ENCODE measurements at places on chromosomes 7 and 10. TPM values are rescaled to one million over a fixed set of nuclear protein-coding genes. Genes with fewer than 3 reads are reported as not detected.

The ANLN gene
- total RNA-seq: 3.4 TPM

The ICA1 gene
- total RNA-seq: 37.1 TPM

The GPR26 gene
- total RNA-seq: not detected

The SYT15 gene
- total RNA-seq: 2.7 TPM

The MSS51 gene
- total RNA-seq: 1.8 TPM

The MYL10 gene
- not detected for total RNA-seq

The ITGA8 gene
- 1.1 TPM for total RNA-seq

The FHIP2A gene
- 22.6 TPM for total RNA-seq

The MBL2 gene
- not detected for total RNA-seq

The CCDC172 gene
- total RNA-seq: not detected

The IGFBP1 gene
- total RNA-seq: not detected

The MACROH2A2 gene
- 13.2 TPM for total RNA-seq

The UFSP1 gene
- total RNA-seq: 2.2 TPM

The CCT6A gene
- total RNA-seq: 67.2 TPM

The ZNF277 gene
- total RNA-seq: 12.6 TPM

The PKD2L1 gene
- not detected for total RNA-seq

The PTN gene
- 18.8 TPM for total RNA-seq

The TYW1B gene
- 3.1 TPM for total RNA-seq

The CPEB3 gene
- total RNA-seq: 14.4 TPM

The CTAGE15 gene
- not detected for total RNA-seq

The OR2A1 gene
- total RNA-seq: not detected

The PCDH15 gene
- total RNA-seq: 0.16 TPM

The HOXA6 gene
- not detected for total RNA-seq

The IFIT1B gene
- not detected for total RNA-seq

The C7orf33 gene
- not detected for total RNA-seq

The PAPSS2 gene
- total RNA-seq: 8.6 TPM

The GNAT3 gene
- not detected for total RNA-seq

The BAIAP2L1 gene
- total RNA-seq: 1.6 TPM

The ZNF727 gene
- 1.8 TPM for total RNA-seq

The SLIT1 gene
- 0.16 TPM for total RNA-seq

The SEPTIN7 gene
- total RNA-seq: 167 TPM

The MYL7 gene
- total RNA-seq: 2,290 TPM

The NKX2-3 gene
- total RNA-seq: not detected

The EMX2 gene
- not detected for total RNA-seq

The CACNA2D1 gene
- total RNA-seq: 38.5 TPM

The SHH gene
- total RNA-seq: not detected

The ATP6V0A4 gene
- not detected for total RNA-seq

The SFRP4 gene
- 0.59 TPM for total RNA-seq

The CELF2 gene
- 67.7 TPM for total RNA-seq

The FZD8 gene
- 6.6 TPM for total RNA-seq

The ASAH2B gene
- 2.6 TPM for total RNA-seq

The PRSS2 gene
- total RNA-seq: not detected

The DYNC1I1 gene
- total RNA-seq: 35.6 TPM

The HPS6 gene
- 9.5 TPM for total RNA-seq

The NPC1L1 gene
- 0.13 TPM for total RNA-seq

The HABP2 gene
- total RNA-seq: 0.24 TPM

The SPACDR gene
- 0.81 TPM for total RNA-seq

The MKI67 gene
- 2.4 TPM for total RNA-seq

The CALML3 gene
- not detected for total RNA-seq

The AKR1C8 gene
- not detected for total RNA-seq

The BMS1 gene
- total RNA-seq: 13.4 TPM

The MLXIPL gene
- total RNA-seq: 6.9 TPM

The ACSL5 gene
- total RNA-seq: 6.0 TPM
